ENCODE measurements at places on chromosomes 3 and 15.

- no peak for DNase-seq
Measured at GRCh38 chr3:72332036-72332435, 516.2 kb downstream of the SHQ1 start.

GRCh38 chr3:52231502-52232278, 6.2 kb upstream of the TLR9 start:
- peak; percentile 75 for DNase-seq

GRCh38 chr3:52361898-52362297, 45.8 kb downstream of the DNAH1 start:
- DNase-seq, result no peak

DNA sequence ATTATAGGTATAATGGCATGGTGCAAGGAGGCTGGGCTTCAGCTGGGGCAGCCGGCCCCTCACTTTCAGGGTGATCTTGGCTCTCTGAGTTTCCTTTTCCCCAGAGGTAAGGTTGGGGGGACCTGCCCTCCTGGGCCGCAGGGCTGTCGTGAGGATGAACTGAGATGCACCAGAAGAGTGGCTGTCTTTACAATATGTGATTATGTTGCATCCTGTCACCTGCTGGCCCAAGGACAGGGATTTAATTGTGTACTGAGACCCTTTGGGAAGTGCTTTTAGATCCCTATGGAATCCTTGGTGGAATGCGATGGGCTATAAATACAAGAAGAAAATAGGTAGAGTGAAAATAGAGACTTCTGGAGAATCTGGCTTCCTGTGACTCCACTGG, 22.1 kb downstream of the ANAPC13 start:
- no peak for DNase-seq

DNA sequence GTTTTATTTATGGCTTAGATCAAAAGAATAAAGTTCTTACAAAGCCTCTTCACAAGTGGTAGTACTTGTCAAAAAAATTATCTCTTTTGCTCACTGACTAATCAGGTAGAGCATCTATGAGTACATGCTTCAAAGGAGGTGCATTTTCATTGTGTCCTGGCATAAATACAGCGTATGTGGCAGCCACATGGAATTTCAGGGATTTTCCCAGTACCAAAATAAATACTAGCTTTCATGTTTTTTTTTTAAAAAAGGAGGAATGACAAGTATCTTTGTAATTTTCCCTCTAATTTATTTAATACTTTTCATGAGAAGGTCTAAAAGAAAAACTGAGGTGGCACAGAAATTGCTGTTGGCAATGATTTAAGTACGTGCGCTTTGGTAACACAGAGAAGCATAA, 597.8 kb upstream of the ALCAM start:
- no peak for DNase-seq
